ENCODE measurements at places on chromosomes 5 and 9. TPM values are rescaled to one million over a fixed set of nuclear protein-coding genes. Genes with fewer than 3 reads are reported as not detected.
A peak's percentile ranks its signal among the peaks of the same experiment; 100 is the strongest.

EPB41L4A gene
- 27.4 TPM for total RNA-seq

SLC25A48 gene
- not detected for total RNA-seq

DNM1 gene
- 7.4 TPM for total RNA-seq

SAPCD2 gene
- total RNA-seq: 0.14 TPM

GMCL2 gene
- not detected for total RNA-seq

CDH18 gene
- total RNA-seq: not detected

NOL6 gene
- 24.6 TPM for total RNA-seq

ODF2 gene
- total RNA-seq: 13.8 TPM

CER1 gene
- total RNA-seq: not detected

FST gene
- 7.1 TPM for total RNA-seq

AHRR gene
- 0.17 TPM for total RNA-seq

GRCh38 chr9:73135394-73135793, 16.3 kb upstream of the ANXA1 start:
- no peak for DNase-seq

- peak; percentile 50 for DNase-seq
These were observed 9.6 kb downstream of the NCS1 start for GRCh38 chr9:130181678-130182380.

- DNase-seq: no peak
These were observed 24.2 kb upstream of the DEPDC1B start for GRCh38 chr5:60724126-60724525.

DNA sequence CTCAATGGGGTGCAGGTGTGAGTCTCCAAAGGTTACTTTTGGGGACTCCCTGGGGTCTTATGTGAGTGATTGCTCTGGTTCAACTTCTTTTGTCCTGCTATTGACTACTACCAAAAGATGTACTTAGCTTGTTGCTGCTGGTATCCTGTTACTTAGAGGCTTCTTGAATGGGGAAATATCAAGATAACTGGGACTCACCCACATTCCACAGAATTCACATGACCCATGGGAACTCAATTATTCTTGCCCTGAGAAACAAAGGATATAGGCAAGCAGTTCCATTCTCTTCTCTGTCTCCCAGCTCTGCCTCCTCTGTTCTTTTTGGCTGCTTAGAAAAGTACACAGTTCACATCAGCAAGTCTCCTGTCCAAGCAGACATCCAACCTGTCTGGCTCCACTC, 105.9 kb downstream of the UNC13B start:
- no peak for DNase-seq

DNA sequence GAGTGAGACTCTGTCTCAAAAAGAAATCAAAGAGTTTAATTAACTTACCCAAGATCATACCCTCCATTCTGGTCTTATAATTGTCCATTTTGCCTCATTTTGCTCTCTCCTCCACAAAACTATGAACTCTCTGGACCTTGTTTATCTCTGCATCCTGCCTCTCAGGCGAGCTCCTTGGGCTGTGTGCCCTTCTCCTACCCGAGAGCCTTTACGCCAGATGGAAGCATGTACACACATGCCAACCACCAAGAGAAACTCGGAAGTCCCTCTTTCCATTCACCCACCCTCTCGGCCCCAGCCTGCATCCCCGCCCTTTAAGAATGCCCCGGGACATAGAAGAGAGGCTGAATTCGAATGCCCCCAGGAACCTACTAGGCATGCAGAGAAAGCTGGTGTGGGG, 25.9 kb downstream of the CPLX2 start:
- no peak for DNase-seq

GRCh38 chr5:135227064-135228022, 171.7 kb downstream of the MACROH2A1 start:
- DNase-seq: no peak

- no peak for DNase-seq
These were observed 173.7 kb downstream of the BRINP1 start for GRCh38 chr9:119195521-119195920.

DNA sequence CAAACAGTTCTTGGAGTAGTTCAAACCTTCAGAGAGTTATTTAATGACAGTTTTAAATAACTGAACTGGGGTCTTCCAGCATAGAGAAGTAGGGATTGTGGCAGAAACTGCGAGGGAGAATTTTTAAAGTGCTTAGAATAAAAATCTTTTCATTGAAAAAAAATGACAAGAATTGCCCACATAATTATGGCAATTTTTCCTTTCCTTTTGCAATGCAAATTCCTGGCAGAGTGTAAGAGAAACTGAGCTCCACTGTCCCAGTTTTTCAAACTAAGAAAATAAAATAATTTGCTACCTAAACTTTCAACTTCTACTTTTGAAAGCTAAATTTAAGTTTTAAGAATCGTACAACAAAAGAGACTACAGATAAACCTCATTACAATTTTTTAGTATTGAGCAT, 2.3 kb upstream of the PTGER4 start:
- DNase-seq: no peak

DNA sequence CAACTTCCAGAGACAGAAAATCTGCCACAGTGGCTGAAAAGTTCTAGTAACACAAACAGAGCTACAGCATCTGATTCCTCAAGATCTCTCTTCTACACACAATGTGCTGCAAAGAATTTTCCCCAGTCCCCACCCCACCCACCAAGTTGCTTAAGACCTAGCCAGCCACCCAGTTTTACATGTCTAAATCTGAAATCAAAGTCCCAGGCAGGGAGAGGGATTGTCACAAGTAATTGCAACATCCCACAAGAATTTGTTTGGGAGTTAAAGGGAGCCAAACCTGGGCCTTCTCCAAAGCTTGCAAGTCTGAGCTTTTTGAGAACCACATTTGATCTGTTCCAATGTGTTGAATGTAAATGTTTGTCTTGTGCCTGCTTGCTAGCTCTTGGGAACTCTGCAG, 15.5 kb downstream of the IGIP start:
- peak; percentile 48 for DNase-seq

GRCh38 chr5:178551059-178551458, 39.1 kb downstream of the COL23A1 start:
- no peak for DNase-seq

GRCh38 chr9:82234160-82234943, 245.8 kb downstream of the SPATA31D1 start:
- no peak for DNase-seq

GRCh38 chr5:130136300-130136699, 232.0 kb downstream of the CHSY3 start:
- DNase-seq: no peak

- no peak for DNase-seq
These were observed 1.3 kb upstream of the NNT start for GRCh38 chr5:43601454-43602260.

DNA sequence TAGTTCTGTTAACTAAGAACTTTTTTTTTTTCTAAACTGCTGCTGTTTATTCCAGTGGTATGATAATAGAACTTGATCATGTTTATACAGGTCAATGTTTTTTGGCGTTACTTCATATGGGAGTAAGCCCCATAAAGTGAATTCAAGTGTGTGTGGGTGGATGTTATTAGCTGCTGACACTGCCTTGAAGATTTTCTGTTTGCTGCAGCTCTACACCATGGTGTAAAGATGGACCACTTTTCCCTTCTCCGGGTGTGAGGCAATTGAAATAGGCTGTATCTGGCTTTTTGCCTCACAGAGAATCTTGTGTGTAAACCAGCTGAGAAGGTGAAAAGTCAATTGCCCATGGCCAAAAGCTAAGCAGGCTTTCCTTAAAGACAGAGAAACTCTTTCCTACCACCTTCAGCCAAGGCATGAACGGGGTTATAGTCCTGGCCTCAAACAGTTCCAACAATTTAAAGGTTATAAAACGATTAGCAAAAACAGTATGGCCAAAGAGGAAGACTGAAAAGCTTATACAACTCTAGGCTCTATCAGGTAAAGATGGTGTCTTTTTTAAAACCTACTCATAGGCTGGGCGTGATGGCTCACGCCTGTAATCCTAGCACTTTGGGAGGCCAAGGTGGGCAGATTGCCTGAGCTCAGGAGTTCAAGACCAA, 33.9 kb upstream of the ABCA1 start:
- DNase-seq: no peak

GRCh38 chr5:33401482-33402390, 39.0 kb upstream of the TARS1 start:
- DNase-seq: no peak

- no peak for DNase-seq
These were observed 24.9 kb downstream of the AHRR start for GRCh38 chr5:346229-346935.

GRCh38 chr5:103356350-103357091, 98.0 kb downstream of the MACIR start:
- DNase-seq: no peak

DNA sequence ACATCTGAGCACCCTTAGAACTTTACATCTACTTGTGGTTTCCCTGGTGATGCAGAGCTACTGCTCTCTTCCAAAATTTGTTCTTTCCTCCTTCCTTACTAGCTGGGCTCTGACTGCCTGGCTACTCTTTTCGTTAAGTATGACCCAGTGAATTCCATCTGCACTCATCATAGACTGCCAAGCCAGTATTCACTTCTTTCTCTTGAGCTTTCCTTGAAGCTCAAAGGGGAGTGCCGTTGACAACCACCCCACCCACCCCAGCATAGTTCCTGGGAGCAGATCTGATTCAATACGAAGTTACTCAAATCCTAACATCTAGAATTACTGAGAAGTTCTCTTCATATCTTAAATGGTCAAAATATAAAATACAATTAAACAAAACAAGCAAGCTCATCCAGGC, 190.5 kb downstream of the ADAMTS12 start:
- DNase-seq: no peak

DNA sequence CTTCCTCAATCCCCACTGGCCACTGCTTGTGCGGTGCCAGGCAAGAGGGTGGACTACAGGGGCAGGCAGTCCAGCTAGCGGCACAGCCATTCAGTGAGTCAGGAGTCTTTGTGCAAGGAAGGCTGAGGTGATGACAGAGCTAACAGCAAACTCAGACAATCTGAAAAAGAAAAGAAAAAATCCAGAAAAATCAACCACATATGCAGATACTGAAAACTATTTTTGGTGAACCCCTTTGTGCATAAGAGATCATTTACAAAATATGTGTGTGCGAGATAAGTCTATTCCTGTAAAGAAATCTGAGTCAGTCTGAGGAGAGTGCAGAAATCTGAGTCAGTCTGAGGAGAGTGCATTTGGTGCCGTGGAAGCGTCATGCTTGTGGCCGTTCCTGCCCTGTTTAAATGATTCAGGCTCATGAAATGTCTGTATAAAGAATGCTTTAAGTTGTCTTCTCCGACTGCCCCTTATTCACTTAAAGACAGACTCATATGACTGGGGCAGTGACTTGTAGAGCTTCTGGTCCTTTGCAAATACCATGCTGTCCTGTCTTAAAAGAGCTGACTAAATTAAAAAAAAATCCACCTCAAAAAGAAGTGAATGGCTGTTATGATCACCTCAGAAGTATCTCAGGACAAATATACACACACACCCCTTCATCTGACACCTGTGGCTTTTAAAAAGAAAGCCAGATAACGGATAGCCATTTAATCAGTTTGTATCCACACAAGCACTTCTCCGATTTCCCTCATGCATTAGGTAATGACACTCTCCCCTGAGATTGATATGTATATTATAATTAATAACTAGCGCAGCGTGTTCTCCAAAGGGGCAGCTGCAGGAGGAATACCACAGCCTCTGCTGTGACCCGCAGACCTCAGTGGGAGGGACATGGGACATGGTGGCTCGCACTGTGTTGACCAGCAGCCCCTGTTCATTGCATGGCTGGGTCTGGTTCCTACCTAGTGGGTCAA, 47.3 kb downstream of the TRIO start:
- peak; percentile 51 for DNase-seq

GRCh38 chr9:135647884-135648283, 8.5 kb upstream of the GLT6D1 start:
- DNase-seq: no peak

Data from right cardiac atrium (tissue), 5 donors.